ENCODE measurements at places on chromosomes 1 and 21.

DNA sequence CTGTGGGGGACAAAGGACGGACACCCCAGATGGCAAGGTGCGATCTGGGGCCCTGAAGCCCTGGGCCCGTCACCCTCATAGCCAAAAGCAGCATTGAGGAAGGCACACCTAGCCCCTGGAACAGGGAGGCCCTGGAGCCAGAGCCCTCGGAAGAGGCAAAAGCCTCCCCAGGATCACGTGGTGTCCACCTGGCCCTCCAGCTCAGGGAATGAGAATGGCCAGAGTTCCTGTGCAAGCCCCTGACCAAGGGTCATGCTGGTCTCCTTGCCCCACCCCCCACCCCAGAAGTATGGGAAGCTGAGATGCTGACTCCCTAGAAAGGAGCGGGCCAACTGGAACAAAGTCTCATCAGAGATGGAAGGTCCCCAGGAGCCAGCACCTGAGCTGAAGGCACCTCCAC, 1.0 kb upstream of the PDZK1IP1 start:
- H3K4me1 ChIP-seq, result peaks cover 1% of the 10 kb centered on the region
- no peak overlapping the region for H3K4me3 ChIP-seq
- H3K27me3 ChIP-seq, result peaks cover 7% of the 10 kb centered on the region
- H3K36me3 ChIP-seq, result no peaks in the 10 kb centered on the region

DNA sequence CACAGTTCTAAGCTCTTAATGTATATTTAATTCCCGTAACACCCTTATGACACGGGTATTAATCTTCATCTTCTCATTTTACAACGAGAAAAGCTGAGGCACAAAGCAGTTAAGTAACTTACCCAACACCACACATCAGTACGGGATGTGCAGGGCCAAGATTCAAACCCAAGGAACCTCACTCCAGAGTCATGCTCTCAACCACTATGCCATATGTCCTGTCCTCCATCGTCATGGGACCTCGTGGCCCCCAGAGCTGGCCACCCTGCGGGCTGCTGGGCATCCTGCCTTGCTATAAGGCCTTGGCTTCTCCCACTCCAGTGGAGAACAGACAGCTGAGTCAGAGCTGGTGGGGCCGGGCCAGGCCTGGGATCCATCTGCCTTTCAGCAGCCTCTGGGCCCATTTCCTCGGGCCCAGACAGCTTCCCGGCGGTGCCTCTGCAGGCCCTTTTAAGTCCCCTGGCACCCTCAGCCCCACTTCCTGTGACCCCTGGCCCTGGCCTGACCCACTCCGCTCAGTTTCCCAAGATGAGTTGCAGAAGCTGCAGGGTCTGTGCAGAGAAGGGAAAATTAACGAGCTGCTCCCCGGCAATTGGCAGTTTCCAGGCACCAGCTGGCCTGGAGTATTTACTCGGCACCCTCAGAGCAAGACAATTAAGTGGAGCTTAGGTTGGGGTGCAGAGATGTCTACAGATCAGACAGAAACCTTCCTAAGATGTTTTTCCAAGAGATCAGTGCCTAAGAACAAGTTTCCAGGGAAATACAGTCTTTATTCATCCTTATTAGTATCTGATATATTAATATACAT, 98.2 kb downstream of the EPHB2 start:
- no peaks in the 10 kb centered on the region for H3K27me3 ChIP-seq
- H3K27ac ChIP-seq, result no peak overlapping the region
- H3K4me3 ChIP-seq, result no peak overlapping the region
- H3K4me1 ChIP-seq, result no peaks in the 10 kb centered on the region
- H3K36me3 ChIP-seq, result no peaks in the 10 kb centered on the region

DNA sequence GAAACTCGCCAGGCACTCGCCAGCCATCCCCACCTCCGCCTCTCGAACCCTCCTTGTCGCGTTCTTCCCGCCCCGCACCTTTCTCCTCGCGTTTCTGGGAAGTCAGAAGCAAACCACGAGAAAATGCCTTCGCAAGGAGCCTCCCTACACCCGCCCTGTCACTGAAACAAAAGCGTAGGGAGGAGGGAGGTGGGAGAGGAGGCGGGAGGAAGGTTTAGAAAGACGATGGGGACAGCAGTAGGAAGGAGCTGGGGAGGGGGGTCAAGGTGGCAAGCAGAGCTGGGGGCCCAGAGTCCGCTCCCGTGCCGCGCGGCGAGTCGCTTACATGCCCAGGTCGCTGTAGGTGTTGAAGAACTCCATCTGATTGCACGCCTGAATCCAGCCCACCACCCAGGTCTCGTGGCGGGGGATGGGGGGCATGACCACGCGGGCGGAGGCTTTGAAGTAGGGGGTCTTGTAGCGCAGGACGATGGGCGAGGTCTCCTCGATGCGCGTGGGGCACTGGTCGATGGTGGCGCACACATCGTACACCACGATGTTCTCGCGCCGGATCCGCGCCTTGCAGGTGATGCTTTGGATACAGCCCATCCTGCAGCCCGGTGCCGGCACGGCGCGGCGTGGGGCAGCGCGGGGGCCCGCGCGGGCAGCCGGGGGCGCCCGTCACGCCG, 1.0 kb downstream of the FAM78B start:
- H3K27ac ChIP-seq, result no peak overlapping the region
- peaks cover 20% of the 10 kb centered on the region for H3K4me1 ChIP-seq
- H3K4me3 ChIP-seq, result peak overlapping the region; percentile 67
- H3K36me3 ChIP-seq, result no peaks in the 10 kb centered on the region
- peaks cover 64% of the 10 kb centered on the region for H3K27me3 ChIP-seq

- H3K27me3 ChIP-seq, result no peaks in the 10 kb centered on the region
- no peak for DNase-seq
- peaks cover 2% of the 10 kb centered on the region for H3K4me1 ChIP-seq
- no peak overlapping the region for H3K27ac ChIP-seq
- H3K4me3 ChIP-seq, result no peak overlapping the region
Observed at GRCh38 chr1:109573785-109574184, 25.4 kb downstream of the GNAI3 start.

DNA sequence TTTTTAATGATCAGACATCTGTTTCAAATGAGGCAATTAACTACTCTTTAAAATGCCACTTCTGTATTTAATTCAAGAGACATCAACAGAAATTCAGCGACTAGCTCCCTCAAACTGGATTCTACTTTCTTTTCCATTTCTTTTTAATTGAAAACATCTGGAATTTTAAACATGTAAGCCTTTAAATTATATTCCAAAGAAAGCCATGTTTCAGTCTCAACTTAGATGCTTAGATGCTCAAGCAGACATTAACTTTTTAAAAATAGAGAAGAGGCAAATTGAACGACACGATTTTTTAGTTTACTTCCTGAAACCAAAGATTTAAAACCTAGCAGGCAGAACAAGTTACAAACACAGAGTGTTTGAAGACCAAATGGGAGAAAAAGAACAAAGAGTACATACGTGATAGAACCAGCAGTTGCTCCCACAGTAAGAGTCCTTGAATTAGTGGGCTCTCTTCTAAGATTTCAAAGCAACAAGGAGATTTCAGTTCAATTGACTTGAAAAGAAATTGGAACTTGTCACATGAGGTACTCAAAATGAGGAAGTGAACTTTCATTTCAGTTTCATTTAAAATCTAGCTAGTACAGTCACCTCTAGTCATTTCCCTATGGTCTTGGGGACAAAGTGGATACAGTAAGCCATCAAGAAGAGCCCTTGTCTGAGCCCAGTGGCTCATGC, at the start of gene CTSS:
CTSS (minus strand) TSS at position 483 of the 681 bp plus-strand sequence. CDS start 1,015 bp downstream, outside the sequence.
- H3K36me3 ChIP-seq, result peaks cover 36% of the 10 kb centered on the region
- H3K4me3 ChIP-seq, result peak within 1 kb of the TSS; percentile 88
- peaks cover 37% of the 10 kb centered on the region for H3K4me1 ChIP-seq
- DNase-seq, result peak; percentile 18
- peak within 1 kb of the TSS; percentile 92 for H3K27ac ChIP-seq
- peaks cover 5% of the 10 kb centered on the region for H3K27me3 ChIP-seq

GRCh38 chr1:74502858-74503257, 9.6 kb downstream of the LRRC53 start:
- H3K4me3 ChIP-seq, result no peak overlapping the region
- no peaks in the 10 kb centered on the region for H3K27me3 ChIP-seq
- no peaks in the 10 kb centered on the region for H3K36me3 ChIP-seq
- no peaks in the 10 kb centered on the region for H3K4me1 ChIP-seq
- no peak overlapping the region for H3K27ac ChIP-seq
- no peak for DNase-seq

DNA sequence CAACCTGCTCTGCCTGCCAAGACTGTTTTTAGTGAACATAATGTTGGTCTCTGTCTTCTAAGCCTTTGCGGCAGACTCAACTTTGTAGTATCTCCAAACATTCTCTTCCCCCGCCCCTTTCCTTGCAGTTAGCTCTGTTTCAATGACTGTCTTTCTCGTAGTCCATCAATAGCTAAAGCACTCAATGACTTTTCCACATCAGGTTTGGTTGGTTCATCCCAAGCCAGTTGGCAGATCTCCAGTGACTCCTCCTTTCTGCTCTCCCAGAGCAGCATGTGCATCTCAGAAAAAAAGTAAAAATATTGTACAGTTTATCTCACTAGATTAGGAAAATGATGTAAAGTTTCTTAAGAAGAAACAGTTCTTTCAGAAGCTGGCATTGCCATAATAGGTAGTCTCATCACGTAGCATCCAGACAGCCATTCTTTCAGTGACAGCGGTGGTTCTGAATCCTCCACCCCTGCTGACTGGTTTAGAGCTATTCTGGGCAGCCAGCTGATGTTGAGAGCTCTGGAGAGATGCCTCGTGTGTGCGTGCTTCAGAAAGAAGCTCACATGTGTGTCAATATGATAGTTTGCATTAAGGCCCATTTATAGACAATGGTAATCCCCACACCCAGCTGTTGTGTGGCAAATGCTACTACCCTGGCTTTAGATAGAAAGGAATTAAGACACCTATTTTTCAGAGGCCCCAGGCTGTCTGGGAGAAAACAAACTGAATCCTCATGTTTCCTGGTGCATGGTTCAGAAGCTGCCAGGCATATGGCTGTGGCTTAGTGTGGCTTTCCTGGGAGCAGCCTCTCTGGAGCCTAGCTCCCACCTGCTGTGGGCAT, 53.2 kb downstream of the CNN3 start:
- no peaks in the 10 kb centered on the region for H3K36me3 ChIP-seq
- H3K27ac ChIP-seq, result no peak overlapping the region
- no peak overlapping the region for H3K4me3 ChIP-seq
- DNase-seq, result no peak
- H3K27me3 ChIP-seq, result peaks cover 2% of the 10 kb centered on the region

- no peak for DNase-seq
- H3K4me3 ChIP-seq, result no peak overlapping the region
- no peaks in the 10 kb centered on the region for H3K4me1 ChIP-seq
- H3K27ac ChIP-seq, result no peak overlapping the region
- no peaks in the 10 kb centered on the region for H3K36me3 ChIP-seq
Observed at GRCh38 chr21:38170283-38170682, 86.5 kb upstream of the KCNJ15 start.

- H3K4me1 ChIP-seq, result peaks cover 11% of the 10 kb centered on the region
- H3K4me3 ChIP-seq, result no peak overlapping the region
- no peak for DNase-seq
- H3K36me3 ChIP-seq, result peaks cover 21% of the 10 kb centered on the region
- no peaks in the 10 kb centered on the region for H3K27me3 ChIP-seq
- H3K27ac ChIP-seq, result no peak overlapping the region
Observed at GRCh38 chr1:233224311-233224710, 71.2 kb downstream of the PCNX2 start.

- no peaks in the 10 kb centered on the region for H3K27me3 ChIP-seq
- peaks cover 9% of the 10 kb centered on the region for H3K4me1 ChIP-seq
- peaks cover 24% of the 10 kb centered on the region for H3K36me3 ChIP-seq
- H3K27ac ChIP-seq, result no peak overlapping the region
Observed at GRCh38 chr1:244306544-244306943, 145.2 kb downstream of the ADSS2 start.

GRCh38 chr1:206566999-206567398, 45.3 kb downstream of the EIF2D start:
- peak overlapping the region; percentile 90 for H3K27ac ChIP-seq
- no peaks in the 10 kb centered on the region for H3K27me3 ChIP-seq

GRCh38 chr1:184641894-184642293, 112.8 kb downstream of the EDEM3 start:
- no peak overlapping the region for H3K4me3 ChIP-seq
- H3K27ac ChIP-seq, result no peak overlapping the region
- no peaks in the 10 kb centered on the region for H3K27me3 ChIP-seq
- DNase-seq, result no peak
- H3K4me1 ChIP-seq, result no peaks in the 10 kb centered on the region

DNA sequence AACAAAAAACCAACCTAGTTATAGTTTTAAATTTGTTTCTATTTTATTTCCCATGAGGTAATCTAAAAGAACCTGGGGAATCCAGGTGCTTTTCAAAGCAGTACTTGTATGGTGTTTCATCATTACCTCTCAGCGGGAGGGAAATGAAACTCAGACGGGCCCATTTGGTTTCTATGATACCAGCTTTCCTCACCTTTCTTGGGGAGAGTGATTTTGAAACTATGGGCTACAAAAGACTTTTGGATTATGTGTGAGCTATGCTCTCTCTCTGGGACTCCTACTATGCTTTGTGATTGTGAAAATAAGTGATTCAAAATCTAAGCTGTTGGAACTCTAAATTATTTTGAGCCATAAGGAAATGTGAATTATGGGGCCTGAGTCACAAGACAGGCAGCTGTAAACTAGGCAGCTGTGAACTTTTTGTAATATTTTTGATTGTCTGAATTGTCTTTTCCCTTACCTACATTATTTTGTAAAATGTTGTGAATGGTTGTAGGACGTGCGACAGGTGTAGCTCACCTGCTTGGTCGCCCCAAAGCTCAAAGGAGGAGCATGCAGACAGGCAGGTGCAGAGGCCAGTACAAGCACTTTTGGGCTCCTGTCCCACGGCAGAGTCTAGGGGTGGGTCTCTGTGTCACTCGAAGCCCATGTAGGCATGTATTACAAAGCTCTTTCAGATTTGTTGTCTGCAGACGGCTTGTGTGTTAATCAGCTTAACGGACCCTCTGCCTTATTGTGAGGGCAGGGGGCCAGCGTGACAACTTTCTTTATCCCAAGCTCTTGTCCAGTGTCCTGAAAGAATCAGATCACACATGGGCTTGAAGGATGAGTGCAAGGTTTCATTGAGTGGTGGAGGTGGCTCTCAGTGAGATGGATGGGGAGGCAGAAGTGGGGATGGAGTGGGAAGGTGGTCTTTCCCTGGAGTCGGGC, 64.8 kb upstream of the BACH1 start:
- no peaks in the 10 kb centered on the region for H3K36me3 ChIP-seq
- no peak overlapping the region for H3K27ac ChIP-seq
- H3K4me3 ChIP-seq, result no peak overlapping the region
- H3K27me3 ChIP-seq, result no peaks in the 10 kb centered on the region

GRCh38 chr21:45854690-45855247, 126.8 kb upstream of the COL6A1 start:
- no peak overlapping the region for H3K27ac ChIP-seq
- no peak for DNase-seq
- no peak overlapping the region for H3K4me3 ChIP-seq
- H3K27me3 ChIP-seq, result no peaks in the 10 kb centered on the region
- peaks cover 2% of the 10 kb centered on the region for H3K4me1 ChIP-seq
- no peaks in the 10 kb centered on the region for H3K36me3 ChIP-seq

- H3K4me3 ChIP-seq, result no peak overlapping the region
- DNase-seq, result no peak
- H3K4me1 ChIP-seq, result no peaks in the 10 kb centered on the region
- H3K36me3 ChIP-seq, result no peaks in the 10 kb centered on the region
Observed at GRCh38 chr21:16258844-16259611, 529.2 kb downstream of the USP25 start.

DNA sequence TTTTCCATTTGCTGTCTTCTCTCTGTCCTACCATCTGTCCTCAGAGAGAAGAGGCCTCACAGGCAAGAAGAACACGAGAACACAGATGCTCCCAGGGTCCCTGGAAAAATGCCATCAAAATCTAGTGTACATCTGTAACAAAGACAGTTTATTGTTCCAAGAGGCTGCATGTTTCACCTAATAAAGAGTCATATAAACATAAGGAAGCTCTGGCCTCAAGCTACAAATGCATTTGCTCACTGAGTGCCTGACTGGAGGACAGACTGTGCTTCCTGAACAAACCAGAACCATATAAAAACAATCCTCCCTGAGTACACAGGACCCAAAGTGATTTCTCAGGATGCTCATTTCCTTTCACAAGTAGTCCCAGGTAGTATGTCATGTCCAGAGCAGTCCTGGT, 76.3 kb upstream of the SLC44A3 start:
- peaks cover 2% of the 10 kb centered on the region for H3K27me3 ChIP-seq
- no peaks in the 10 kb centered on the region for H3K36me3 ChIP-seq
- H3K4me1 ChIP-seq, result peaks cover 2% of the 10 kb centered on the region
- no peak overlapping the region for H3K27ac ChIP-seq
